ENCODE measurements at places on chromosomes 12 and 14.

- no peak for DNase-seq
These were observed 172.9 kb downstream of the ZFP36L1 start for GRCh38 chr14:68619790-68620574.

GRCh38 chr14:73712540-73713180 is 1.5 kb downstream of the PNMA1 start:
- DNase-seq = no peak

DNA sequence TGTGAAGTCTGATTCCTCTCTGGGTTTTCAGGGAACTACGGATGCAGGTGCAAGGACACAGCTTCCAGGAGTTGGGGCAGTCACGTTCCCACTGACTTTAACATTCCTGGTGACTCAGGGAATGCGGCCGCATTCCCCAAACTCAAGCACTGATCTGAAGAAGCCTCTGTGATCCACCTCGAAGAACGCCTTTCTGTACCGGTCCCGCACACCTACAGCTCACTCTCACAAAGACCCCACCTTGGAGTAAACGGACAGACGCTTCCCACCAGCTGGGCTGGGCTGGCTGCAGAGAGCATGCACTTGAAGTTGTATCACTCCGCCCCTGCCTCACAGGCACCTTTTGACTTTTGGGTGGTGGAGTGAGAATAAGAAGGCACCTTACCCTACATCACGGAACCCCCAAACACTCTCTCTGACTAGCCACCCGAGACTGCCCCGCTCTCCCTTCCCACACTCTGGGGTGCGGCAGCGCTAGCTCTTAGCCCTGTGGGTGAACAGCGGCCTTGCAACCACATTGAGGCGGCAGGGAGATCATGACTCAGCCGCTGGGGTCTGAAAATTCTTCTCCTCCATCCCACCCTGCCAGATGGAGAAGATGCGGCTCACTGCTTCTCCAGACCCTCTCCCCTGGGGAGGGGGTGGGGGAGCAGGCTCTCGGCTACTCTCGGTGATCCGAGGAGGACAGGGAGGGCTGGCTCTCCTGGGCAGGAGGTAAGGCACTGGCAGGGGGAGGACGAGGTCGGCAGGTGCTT is 23.7 kb upstream of the HDAC7 start:
- DNase-seq = no peak

GRCh38 chr12:89859508-89860220 is 151.0 kb upstream of the ATP2B1 start:
- no peak for DNase-seq

- DNase-seq = no peak
These were observed 13.4 kb downstream of the SLC24A4 start for GRCh38 chr14:92336363-92336762.

DNA sequence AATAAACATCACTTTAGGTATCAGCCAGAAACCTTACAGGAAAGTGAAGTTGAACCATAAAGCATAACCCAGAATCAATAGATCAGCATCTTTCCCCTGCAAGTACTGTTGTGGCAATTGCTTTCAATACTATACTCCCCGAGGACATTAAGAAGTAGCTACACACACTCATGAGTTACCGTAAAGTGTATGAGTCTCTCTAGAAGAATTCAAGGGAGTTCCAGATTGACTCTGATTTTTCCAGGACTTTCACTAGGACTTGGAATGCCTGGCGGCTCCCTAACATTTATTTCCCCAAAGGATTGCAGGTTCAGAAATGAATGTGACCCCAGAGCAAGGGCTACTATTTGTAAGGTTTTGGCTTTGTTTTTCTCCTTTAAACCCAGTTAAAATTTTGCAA is 465.4 kb upstream of the MDGA2 start:
- DNase-seq = no peak

DNA sequence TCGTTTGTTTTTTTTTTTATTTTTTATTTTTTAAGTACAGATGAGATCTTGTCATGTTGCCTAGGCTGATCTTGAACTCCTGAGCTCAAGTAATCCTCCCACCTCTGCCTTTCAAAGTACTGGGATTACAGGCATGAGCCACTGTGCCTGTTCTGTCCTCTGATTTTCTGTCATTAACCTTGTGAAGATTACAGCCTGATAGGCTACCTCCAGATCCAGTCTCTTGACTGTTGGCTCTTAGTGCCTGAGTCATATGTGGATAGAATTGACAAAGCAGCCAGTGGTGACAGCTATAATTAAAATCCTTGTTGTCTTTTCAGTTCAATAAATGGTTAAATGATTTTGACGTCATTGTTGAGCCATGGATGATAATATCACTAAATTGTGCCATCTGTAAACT is 21.3 kb upstream of the REP15 start:
- no peak for DNase-seq

DNA sequence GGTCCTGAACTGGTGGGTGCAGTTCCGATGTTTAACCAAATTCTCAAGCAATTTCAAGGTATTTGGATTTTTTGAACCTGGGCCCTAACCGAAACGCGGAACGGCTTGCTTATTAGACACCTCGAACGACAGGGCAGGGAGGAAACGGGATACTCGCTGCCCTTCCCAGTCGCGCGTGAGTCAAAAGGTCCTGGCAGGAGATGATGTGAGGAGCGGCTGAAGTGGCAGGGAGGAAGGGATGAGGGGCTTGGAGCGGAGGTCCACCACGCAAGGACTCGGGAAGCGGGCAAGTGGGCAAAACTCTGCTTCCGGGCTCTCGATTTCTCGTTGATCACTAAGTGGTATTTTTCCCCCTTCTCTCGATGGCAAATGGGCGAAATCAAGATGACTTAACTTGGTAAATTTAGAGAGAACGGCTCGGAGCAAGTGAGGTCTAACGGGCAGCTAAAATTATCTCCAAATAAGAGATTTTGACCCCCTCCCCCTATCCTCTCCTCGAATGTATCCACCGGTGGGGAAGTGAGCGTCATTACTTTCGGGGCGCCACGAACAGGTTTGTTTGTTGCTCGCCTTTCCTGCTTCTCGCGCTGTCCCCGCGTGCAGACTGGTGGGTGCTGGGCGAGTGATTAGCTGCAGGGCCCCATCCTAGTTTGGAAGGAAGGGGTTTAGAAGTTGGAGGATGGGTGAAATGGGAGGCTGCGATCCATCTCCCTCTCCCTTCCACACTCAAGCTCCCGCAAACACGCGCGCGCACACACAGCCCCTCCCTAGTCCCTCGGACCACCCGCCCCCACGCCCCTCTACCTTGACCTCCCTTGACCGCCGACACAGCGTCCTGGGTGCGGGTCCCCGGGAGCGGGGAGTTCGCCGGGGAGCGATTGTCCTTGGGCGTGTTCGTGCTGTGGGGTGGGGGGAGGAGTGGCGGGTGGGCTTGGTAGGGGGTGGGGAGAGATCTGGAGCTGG is 986 bp upstream of the NTF3 start:
- DNase-seq = no peak

DNA sequence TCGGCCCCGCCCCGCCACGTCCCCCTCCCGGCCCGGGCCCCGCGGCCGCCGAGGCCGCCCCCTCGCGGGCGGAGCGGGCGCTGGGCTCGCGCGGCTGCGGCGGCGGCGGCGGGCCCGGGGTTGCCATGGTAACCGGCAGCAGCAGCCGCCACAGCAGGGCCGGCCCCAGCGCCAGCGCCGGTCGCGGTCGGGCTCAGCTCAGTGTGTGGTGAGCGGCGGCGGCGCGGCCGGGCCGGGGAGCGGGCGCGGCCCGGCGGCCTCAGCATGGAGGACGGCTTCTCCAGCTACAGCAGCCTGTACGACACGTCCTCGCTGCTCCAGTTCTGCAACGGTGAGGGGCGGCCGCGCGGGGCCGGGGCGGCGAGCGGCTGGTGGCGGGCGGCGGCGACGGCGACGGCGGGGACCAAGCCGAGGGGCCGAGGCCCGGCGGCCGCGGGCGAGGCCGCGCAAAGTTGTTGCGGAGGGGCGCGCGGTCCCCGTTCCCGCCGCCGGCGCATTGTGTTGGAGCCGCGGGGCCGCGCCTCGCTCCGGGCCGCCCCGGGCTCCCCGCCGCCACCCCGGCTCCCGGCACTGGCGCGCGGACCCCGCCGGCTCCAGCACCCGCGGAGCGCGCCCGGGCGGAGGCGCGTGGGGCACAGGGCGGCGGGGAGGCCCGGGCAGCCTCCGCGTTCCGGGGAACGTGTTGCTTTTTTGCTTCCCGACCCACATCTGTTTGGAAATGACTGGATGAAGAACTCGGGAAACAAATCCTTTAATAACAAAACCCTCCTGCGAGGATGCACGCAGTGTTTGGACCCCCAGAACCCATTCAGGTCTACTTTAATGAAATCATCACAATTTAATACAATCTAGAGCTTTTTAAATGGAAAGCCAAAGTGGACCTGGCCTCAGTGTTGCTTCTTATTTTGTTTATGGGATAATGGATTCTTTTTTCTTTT is at the start of gene EML1:
TSS of gene EML1 (plus strand) at position 201 of the 938 bp plus-strand sequence. CDS start at position 265, 64 bp downstream.
- peak; percentile 89 for DNase-seq

DNA sequence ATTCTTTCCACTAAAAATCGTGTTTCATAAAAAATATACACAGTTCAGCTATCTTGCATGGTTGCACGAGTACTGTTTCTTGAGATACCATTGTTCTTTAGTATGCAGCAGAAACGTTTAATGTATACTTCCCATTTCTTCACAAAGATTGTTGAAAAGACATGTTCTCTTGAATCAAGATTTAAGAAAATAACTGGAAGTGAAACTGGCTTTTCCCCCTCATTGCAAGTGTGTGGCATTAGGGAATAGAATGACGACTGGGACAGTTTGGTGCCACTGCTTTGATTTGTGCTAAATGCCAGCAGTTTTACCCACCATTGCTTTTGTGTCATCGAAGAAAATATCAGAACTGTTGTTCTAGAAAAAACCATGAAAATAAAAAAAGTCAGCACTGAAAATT is 20.3 kb upstream of the DHRS2 start:
- no peak for DNase-seq

GRCh38 chr14:64296561-64296960 is 2.4 kb upstream of the ESR2 start:
- no peak for DNase-seq

- no peak for DNase-seq
These were observed 367 bp downstream of the GALNT16 start for GRCh38 chr14:69260190-69260860.

DNA sequence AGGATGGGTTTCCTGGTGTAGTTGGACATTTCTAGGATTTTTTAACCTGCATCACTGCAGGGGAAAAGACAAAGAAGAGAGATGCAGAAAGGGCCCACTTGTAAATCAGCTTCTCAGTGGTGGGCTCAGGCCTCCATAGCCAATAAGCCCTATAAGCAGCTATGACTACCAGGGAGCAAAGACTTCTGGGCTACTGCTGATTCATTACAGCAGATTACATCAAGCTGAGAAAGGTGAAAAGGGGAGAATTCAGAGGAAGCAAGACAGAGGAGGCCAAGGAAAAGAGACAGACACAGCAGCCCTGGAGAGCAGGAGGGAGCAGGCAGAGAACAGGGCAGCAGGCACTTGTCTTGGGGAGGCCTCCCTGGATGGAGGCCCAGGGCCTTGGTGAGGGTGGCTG is 95.2 kb downstream of the KCNA5 start:
- no peak for DNase-seq

DNA sequence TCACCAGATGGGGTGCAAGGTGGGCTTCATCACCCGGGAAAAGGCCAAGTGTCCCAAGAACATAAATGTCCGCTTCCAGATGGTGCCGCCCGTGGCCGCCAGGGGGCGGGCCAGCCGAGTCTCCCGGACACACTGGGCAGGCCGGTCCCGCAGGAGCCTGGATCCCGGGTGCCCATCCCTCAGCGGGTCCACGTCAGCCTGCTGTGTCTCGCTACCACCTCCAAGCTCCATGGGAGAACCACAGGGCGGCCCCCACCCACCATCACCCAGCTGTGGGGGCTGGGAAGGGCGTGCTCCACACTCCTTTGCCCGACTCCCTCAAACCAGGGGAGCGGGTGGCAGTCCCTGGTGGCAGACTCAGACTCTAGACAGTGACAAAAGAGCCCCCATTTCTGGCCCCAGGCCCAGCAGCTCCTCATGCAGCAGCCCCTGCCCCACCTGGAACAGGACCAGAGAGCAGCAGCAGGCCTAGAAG is 22.0 kb upstream of the NUDT14 start:
- peak; percentile 86 for DNase-seq
